Bladder microvascular endothelial cell (primary cell): ENCODE measurements at places on chromosomes 13 and 19. TPM values are rescaled to one million over a fixed set of nuclear protein-coding genes. Genes with fewer than 3 reads are reported as not detected.

Gene KIR2DL1
- not detected in 2 replicates for total RNA-seq

Gene ADGRE2
- total RNA-seq: 0.06 TPM in 1 of 2 replicates, not detected in the other

Gene UHRF1
- total RNA-seq: 43.7 and 54.9 TPM in 2 replicates

Gene TINCR
- total RNA-seq: 0.06 TPM in 1 of 2 replicates, not detected in the other

Gene LHFPL6
- total RNA-seq: 19.4 and 53.3 TPM in 2 replicates

Gene ZNF880
- total RNA-seq: 10.5 and 14.8 TPM in 2 replicates

Gene IRS2
- 0.32 and 0.88 TPM in 2 replicates for total RNA-seq

Gene VSIG10L
- total RNA-seq: under 0.01 and 0.06 TPM in 2 replicates

Gene MAP1S
- 24.1 and 84.1 TPM in 2 replicates for total RNA-seq

Gene SERP2
- total RNA-seq: 1.4 TPM in 1 of 2 replicates, not detected in the other

Gene CEACAM3
- total RNA-seq: not detected in 2 replicates

Gene GPR12
- total RNA-seq: not detected in 2 replicates

Gene ZNF492
- total RNA-seq: 0.57 and 0.65 TPM in 2 replicates

Gene ATP8B3
- 0.65 and 1.3 TPM in 2 replicates for total RNA-seq

Gene HRC
- total RNA-seq: 0.06 TPM in 1 of 2 replicates, not detected in the other

Gene NXNL1
- not detected in 2 replicates for total RNA-seq

Gene IGFL2
- not detected in 2 replicates for total RNA-seq

Gene ILF3
- 74.3 and 149 TPM in 2 replicates for total RNA-seq

Gene FUT6
- not detected in 2 replicates for total RNA-seq

Gene NFIC
- 17.2 and 61.2 TPM in 2 replicates for total RNA-seq

Gene ZNF491
- 1.1 and 1.8 TPM in 2 replicates for total RNA-seq

Gene KBTBD7
- total RNA-seq: 4.7 and 7.7 TPM in 2 replicates

Gene ITGBL1
- 3.2 and 13.3 TPM in 2 replicates for total RNA-seq

Gene ZNF560
- total RNA-seq: 0.06 and 0.49 TPM in 2 replicates

Gene CEACAM19
- 0.49 and 3.7 TPM in 2 replicates for total RNA-seq

Gene SERPINE3
- total RNA-seq: not detected in 2 replicates

Gene FAM216B
- not detected in 2 replicates for total RNA-seq

Gene PNMA8B
- 0.16 and 0.19 TPM in 2 replicates for total RNA-seq

Gene CEBPA
- total RNA-seq: under 0.01 and 0.31 TPM in 2 replicates

Gene CAPS
- total RNA-seq: 1.9 and 3.5 TPM in 2 replicates

Gene ALG11
- 7.4 and 22.5 TPM in 2 replicates for total RNA-seq

Gene FAAP24
- total RNA-seq: 1.3 and 1.6 TPM in 2 replicates

Gene ZSCAN1
- 0.16 and 0.25 TPM in 2 replicates for total RNA-seq

Gene RGS9BP
- 0.32 and 0.63 TPM in 2 replicates for total RNA-seq

Gene ZNF256
- 4.0 and 5.5 TPM in 2 replicates for total RNA-seq

Gene CEACAM1
- total RNA-seq: 1.1 and 41.8 TPM in 2 replicates
